ENCODE measurements at places on chromosomes 12 and 14.

- DNase-seq, result no peak
These were observed 155.2 kb downstream of the STXBP6 start for GRCh38 chr14:24894583-24895242.

DNA sequence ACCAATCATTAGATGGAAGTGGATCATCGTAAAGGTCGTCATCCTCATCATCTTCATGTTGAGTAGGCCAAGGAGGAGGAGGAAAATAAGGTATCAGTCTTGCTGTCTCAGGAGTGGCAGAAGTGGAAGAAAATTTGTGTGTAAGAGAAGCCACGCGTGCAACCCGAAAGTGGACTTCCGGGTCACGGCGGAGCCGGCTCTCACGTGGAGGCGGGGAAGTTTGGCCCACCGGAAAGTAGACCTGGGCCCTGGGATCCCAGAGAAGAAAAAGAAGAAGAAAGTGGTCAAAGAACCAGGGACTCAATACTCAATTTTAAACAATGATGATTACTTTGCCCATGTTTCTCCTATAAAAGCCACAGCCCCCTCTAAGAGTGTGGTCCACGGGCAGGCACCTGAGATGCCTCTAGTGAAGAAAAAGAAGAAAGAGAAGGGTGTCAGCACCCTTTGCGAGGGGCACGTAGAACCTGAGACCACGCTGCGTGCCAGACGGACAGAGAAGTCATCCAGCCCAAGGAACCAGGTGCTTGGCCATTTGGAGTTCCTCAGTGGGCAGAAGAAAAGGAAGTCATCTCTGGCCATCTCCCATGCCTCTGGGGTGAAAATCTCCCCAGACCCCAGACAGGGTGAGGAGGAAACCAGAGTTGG lies 365.8 kb downstream of the BCAT1 start:
- no peak for DNase-seq

- DNase-seq, result no peak
These were observed 28.7 kb downstream of the RHOF start for GRCh38 chr12:121764808-121765207.

GRCh38 chr12:32708926-32709325 lies 29.8 kb downstream of the DNM1L start:
- no peak for DNase-seq

DNA sequence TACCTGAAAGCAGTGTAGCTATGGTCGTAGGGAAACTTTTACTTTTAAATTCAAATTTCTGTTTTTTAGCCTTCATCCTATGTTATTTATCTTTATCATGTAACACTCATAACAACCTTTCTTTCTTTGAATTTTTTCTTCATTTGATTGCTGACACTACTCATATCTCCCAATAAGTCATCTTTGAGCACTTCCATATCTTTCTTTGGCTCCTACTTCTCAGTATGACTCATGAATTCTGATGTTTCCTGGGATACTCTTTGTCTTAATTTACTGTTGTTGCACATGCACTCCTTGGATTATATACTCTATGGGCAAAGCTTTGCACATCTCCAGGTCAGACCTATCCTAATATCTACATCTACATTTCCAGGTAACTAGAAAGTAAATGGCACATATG lies 18.1 kb upstream of the IAPP start:
- DNase-seq, result no peak

- DNase-seq, result no peak
These were observed 5.4 kb upstream of the LPAR5 start for GRCh38 chr12:6641131-6641530.

- peak; percentile 41 for DNase-seq
These were observed 39.8 kb downstream of the BAZ2A start for GRCh38 chr12:56590237-56590830.

GRCh38 chr12:91179966-91180561 lies 2.6 kb downstream of the DCN start:
- no peak for DNase-seq

- DNase-seq, result peak; percentile 17
These were observed 89.2 kb downstream of the PDZRN4 start for GRCh38 chr12:41277100-41277945.

DNA sequence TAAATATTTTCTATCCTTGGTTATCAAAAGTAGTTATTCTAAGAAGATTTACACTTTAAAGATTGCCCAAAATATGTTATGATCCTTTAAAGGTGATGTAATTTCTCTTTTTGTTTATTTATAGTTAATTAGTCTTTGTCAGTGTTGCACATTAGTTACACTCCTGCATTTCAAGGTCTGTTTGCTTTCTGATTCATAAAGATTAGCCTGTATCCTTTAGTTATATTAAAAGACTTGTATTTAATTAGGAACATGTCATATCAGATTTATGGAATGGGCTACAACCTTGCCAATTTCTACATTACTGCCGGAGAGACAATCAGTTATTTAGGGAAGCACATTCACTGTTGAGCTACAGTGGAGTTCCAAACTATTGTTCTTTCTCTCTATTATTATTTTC lies 3.5 kb downstream of the EPYC start:
- DNase-seq, result no peak

DNA sequence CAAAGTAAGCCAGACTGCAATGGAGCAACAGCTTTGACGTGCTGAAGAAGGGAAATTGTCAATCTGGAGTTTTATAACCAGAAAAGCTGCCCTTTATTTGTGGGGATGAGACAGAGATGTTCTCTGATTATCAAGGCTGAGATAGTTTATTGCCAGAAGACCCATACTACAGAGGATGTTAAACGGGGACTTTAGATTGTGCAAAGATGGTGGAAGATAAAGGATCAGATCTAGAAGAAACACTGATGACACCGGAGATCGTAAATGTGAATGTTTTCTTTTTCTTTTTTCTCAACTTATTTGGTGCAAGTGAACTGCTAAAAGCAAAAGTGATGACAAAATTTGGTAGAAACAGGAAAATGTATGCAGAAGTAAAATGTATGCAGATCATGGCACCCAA lies 178.3 kb upstream of the PLEKHG7 start:
- DNase-seq, result no peak

DNA sequence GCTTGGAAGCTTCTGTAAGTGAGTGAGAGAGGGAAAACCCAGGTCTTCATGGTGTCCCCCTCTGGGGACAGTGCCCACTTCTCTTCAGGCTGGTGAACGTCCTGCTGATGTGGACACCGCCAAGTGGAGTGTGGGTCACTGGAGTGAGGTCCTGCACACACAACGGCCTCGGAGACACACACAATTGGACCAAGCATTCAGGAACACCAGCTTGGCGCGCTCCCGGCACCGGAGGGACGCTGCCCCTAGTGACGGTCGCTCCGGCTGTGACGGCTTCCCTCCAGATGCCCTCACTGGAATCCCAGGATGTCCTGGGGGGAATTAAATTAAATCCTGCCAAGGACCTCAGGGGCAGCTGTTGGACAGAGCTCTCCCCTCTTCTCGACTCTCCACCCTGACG lies 123.1 kb downstream of the ZNF664 start:
- no peak for DNase-seq

DNA sequence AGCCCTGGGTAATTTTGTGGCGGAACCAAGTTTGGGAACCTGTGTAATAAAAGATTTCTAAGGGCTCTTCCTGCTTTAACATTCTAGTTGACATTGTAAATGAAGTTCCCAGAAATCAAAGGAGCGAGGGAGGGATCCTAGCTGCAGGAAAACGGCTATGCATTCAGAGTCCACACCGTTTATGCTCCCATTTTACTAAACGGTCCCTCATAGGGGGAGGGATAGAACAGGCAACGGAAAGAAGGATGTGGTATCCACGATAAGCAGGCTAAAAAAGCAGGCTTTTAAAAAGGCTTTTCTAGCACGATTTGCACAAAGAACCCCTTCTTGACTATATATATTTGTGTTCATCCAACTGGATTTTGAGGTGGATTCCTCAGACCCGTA lies 559 bp downstream of the SYNJ2BP start:
- no peak for DNase-seq

DNA sequence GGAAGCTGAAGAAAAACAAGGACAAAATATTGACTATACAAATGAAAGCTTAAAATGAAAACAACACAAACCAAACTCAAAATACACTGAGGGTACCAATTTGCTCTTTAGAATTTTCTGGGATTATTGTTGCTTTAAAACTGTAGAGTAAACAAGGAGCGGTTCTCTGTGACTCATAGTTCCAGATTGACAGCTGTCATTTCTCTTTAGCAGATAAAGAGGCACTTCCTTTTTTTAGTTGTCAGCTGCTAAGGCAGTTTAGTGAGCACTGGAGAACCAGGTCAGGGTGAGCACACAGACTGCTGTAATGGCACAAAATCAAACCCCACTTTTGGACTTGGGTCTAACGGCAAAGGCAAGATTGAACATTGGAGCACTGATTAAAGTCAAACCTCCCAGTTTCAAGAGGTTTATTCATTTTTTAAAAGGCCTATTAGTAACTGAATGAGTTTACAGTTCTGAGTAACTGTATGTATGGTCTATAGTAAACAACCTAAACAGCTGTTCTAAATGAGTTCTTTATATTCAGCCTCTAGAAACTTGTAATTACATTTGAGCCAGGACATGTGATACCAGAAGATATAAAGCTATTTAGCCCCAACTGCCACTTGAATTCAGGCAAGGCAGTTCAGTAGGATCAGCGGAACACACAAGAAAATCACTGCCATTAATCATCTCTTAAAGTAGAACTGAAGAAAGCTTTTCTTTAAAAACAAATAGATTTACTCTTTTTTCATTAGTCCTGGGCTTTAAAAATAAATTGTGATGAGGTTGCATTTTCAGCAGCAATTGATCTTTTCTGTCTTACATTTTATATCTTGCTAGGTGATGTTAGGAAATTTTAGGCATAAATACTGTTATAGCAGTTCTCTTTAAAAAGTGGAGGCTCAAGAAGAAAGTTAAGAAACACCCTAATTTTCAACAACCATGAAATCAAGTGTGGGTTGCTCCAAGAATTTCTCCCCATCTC lies 71.7 kb upstream of the PRICKLE1 start:
- DNase-seq, result no peak

DNA sequence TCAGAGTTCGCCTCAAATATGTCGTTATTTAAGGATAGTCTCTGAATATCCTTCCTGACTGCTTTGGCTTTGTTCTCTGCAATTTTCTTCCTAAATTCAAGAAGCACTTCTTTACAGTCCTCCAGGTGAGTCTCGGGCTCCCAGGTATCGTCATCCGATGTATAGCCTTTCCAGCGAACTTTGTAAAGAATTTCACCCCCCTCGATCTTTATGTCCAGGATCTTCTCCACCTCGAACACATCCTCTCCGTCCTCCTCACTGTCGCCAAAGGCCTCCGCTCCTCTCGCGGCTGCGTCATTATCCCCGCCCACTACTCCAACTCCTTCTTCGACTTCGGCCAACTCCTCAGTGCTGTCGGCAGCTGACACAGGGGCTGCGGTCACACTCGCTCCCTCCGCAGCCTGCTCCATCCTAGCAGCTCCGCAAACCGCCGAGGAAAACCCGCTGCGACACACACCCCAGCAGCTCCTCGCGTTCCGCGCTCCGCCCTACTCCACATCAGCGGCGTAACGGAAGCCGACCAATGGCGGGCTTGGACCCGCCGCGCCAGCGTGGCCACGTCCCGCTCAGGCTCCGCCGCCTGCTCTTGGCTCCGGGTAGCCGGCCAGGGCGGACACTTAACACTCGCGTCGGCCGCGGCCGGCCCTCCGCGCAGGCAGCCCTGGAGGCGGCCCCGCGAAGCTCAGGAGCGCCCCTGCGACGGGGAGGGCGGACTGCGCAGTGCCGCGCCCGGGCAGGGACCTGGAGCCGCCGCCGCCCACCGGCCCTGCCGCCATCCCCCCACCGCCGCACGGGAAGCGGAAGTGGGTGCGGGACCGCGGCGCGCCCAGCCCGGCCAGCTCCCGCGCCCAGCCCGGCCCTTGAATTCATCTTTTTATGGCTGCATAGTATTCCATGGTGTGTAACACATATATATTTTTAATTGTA lies 4.1 kb downstream of the CD163L1 start:
- peak; percentile 30 for DNase-seq

GRCh38 chr12:109868182-109869051 lies 11.9 kb downstream of the GLTP start:
- DNase-seq, result no peak

DNA sequence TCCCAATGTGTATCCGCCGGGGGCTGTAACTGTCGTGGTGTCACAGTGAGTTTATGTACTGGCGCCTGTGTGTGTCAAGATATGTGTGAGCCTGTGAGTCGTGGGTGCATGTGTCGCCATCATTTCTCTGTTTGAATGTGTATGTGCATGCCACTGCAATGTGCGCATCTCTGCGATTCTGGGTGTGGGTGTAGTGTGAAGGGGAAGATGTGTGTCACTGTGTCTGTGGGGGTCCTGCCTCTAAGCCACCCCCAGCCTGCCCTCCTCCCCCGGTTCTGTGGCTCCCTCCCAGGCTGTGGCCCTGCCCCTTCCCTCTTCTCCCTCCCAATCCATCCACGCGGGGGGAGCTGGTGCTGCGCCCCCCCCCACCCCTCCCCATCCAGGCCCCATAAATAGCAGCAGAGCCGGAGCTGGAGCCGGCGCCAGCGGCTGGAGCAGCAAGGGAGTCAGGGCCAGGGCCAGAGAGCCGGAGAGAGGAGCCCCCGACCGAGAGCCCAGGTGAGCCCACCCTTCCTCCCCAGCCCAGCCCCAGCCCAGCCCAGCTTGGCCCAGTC lies at the start of gene CPNE6:
Gene CPNE6 (plus strand): TSS at position 419 of the 554 bp plus-strand sequence. CDS start 1,375 bp downstream, outside the sequence.
- DNase-seq, result no peak

GRCh38 chr12:50708631-50709030 lies 55.3 kb upstream of the ATF1 start:
- DNase-seq, result no peak

- DNase-seq, result no peak
These were observed 20.2 kb downstream of the TMEM229B start for GRCh38 chr14:67468378-67468730.

- DNase-seq, result no peak
These were observed 58.3 kb upstream of the RFLNA start for GRCh38 chr12:124236625-124237031.

GRCh38 chr12:124520907-124521306 lies 46.5 kb downstream of the NCOR2 start:
- no peak for DNase-seq

DNA sequence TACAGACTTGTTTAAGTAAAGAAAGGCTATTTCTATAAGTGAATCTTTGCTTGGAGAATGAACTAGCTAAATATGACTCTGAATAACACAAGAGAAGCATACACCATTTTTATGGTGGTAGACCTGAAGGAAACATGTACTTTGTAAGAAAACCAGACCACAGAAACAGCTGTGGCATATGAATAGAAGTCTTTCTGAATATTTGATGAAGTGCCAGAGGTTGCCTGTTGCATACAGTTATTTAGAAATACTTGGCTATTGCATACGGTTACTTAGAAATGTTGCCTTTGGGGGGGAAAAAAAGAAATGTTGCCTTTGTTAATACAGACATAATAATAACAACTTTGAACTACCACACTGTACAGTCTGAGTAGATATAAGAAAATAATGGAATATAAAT lies 16.8 kb upstream of the LEMD3 start:
- DNase-seq, result no peak

Data from germinal center (tissue), 1 donor.